ENCODE measurements at places on chromosomes 12 and 14.

DNA sequence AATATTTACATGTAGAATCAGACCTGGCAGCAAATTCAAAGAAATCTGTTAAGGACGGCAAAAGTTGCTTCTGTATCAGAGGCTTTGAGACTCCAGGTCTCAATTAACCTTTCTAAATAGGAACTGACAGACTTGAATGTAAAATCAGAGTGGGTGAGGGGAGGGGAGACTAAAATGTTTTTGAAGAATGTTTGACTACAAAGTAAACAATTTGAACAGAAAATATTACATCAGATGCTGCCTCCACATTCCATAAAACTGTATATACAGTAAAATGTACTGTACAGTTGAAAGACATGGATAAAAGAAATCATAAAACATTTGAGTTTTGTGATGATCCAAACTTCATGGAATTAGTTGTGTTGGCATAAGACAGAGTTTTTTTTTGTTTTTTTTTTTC, 49.5 kb upstream of the POC1B start:
- no peak for DNase-seq

GRCh38 chr14:105005329-105005928, 15.5 kb downstream of the CDCA4 start:
- DNase-seq: no peak

GRCh38 chr14:39673270-39673711, 241.1 kb upstream of the FBXO33 start:
- DNase-seq: no peak

DNA sequence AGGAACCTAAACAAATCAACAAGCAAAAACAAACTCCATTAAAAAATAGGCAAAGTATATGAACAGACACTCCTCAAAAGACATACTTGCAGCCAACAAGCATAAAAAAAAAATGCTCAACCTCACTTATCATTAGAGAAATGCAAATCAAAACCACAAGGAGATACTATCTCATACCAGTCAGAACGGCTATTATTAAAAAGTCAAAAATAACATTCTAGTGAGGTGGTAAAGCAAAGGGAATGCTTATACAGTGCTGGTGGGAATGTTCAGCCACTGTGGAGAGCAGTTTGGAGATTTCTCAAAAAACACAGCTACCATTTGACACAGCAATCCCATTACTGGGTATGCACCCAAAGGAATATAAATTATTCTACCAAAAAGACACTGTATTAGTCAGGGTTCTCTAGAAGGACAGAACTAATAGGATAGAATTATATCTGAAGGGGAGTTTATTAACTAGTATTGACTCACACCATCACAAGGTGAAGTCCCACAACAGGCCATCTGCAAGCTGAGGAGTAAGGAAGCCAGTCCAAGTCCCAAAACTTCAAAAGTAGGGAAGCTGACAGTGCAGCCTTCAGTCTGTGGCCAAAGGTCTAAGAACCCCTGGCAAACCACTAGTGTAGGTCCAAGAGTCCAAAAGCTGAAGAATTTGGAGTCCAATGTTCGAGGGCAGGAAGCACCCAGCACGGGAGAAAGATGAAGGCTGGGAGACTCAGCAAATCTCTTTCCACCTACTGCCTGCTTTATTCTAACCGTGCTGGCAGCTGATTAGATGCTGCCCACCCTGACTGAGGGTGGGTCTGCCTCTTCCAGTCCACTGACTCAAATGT, 101.6 kb upstream of the KRAS start:
- DNase-seq: no peak

- no peak for DNase-seq
These were observed 135.1 kb downstream of the PPM1H start for GRCh38 chr12:62799766-62800406.

- no peak for DNase-seq
These were observed 462.5 kb downstream of the NAV3 start for GRCh38 chr12:78293059-78293686.

DNA sequence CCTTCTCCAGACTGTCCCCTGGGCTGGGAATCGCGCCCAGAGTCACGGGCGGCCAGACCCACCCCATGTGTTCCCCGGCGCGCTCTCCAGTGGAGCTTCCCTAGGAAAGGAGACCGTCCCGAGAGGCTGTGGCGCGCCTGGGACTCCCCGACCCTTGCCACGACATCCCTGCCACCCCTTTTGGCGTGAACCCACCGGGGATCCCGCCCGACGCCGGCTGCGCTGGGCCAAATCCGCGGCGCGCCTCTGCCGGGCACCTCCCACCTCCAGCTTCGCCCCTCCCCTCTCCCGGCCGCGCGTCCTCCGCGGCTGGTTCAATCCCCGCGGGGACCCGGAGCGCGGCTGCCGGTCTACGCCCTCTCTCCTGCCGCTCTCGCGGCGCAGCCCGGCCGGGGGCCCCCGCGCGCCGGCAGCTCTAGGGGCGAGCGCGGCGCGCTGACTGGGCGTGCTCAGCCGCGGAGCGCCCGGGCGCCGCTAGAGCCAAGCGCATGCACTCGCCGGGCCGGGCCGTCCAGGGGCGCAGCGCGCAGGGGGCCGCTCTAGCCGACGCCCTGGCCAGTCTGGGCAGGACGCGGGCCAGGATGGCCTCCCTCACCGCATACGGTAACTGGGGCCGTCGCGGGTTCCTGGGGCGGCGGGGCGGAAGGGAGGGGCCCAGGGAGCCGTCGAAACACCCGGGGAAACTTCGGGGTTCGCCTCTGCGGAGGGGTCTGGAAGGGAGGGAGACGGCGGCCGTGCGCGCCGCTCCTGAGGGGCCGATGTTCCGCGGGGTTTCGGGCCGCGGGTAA, 77.4 kb upstream of the ANO4 start:
- no peak for DNase-seq

DNA sequence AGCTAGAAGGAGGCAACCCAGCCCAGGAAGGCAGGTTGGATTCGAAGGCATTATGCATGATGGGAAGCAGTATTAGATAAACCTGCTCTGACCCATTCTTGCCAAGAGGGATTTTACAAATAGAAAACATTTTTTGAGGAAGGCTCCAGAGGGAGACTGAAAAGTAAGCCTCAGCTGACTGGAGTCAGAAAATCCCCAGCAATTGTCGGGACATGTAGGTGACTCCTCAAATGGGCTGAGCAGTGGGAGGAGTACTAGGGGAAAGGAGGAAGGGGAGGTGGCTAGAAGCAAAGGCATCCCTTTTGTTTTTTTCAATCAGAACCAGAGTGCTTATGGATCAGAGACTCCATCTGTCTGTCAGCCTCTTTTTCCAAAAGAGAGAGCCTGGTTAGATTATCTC, 138.1 kb upstream of the NTF3 start:
- no peak for DNase-seq

DNA sequence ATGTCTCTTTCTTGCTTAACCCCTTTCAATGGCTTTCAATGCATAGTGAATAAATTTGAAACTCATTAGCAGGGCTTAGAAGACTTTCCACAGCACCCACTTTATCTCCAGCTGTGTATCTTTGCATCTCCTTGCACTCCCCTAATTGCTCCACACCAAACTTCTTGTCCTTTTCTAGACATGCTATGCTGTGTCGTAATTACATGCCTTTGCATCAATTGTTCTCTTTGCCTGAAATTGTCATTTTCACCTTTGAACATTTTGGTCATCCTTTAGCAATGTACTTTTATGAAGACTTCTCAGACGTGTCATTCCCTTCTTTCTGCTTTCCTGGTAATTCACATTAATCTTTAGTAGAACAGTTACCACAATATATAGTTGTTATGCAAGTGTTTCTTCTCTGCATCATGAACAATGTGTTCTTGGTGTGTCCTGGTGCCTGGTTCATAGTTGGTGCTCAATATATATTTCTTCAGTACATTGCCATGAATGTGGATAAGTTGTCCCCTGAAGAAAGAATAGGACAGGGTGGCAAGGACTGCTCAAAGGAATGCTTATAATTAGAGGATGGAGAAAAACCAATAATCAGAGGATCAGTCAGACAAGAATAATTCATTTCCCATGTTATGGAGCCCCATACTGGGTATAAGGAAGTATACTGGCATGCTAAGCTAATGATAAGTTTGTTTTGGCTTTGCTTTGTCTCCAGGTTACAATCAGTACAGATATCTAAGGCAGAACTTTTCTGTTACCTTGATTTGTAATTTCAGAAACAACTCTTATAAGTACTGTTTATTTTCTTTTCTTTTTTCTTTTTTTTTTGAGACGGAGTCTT, 27.2 kb downstream of the ARF6 start:
- no peak for DNase-seq

GRCh38 chr12:127150956-127151355, 1116.0 kb upstream of the TMEM132C start:
- DNase-seq: no peak

DNA sequence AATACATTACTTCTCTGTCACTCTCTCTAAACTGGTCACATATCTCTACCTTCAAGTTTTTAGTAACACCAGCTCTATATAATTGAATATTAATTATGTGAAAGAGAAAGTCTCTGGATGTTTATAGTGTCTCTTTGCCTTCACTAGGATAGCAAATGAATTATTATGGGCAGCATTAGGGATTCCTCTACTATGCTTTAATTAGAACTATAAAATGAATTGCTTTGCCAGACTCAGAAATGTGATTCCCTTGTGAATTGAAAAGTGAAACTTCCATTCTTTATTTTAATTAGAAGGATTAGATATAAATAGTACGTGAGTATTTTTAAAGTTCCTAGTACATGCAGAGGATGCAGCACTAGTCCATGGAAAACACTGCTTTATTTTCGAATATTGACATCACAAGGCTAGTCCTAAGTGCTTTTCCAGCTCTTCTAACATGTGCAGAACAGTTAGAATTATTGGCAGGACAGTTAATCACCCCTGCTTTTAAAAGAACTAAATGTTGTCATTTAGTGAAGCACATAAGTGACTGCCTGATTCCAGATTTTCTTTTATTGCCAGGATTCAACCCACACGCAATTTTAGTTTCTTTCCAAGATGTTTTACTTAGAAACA, 23.0 kb upstream of the REP15 start:
- no peak for DNase-seq
